T follicular helper cell (primary cell): ENCODE measurements at places on chromosomes 7 and 10.
A peak's percentile ranks its signal among the peaks of the same experiment; 100 is the strongest.

- DNase-seq: no peak
These were observed 76.6 kb downstream of the PTPRE start for GRCh38 chr10:127983344-127984100.

DNA sequence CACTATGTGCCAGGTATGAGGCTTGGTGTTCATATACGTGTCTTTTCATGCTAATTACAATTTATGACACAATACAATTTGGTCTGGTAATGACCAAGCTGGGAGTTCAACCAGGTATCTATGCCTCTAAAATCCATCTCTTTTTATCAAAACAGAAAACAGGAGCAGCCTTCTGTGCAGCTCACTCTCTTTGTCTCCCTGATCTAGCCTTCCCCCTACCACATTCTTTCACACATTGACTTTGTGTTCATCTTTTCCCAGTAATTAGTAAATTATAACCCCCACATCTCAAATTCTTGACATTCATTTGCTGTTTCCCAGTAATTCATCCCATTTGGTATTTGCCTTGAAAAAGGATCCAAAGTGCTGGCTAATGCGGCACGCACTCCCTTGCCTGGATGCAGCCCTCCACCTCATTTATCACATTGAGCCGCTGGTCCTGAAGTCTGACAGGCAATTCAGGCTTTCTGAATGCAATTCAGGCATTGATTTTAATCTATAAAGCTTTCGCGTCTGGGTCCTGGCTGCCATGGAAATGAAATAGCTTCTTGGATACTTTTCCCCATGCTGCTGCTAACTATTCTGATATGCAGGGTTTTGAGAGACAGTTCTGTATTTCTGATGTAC, 112.5 kb upstream of the ANKRD1 start:
- DNase-seq: no peak

- DNase-seq: no peak
These were observed 58.2 kb downstream of the TMEM270 start for GRCh38 chr7:73918926-73919693.

DNA sequence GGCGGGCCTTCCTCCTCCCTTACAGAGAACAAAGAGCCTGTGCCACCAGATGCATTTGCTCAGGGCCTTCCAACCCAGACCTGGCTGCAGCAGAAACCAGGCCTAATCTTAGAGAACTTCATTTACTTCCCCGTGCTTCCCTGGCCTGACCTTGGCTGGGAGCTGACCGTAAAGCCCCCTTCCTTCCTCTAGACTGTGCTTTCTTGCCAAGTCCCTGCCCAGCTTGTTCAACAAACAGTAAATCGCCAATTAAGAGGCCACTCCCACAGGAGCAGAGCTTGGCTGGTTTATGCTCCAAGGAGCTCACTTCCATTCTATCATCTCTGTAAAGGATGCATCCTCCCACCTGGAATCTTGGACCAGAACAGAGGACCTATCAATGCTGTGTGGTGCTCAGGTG, 110.9 kb downstream of the COL13A1 start:
- no peak for DNase-seq

GRCh38 chr10:79047875-79048638, 20.7 kb upstream of the ZMIZ1 start:
- no peak for DNase-seq

GRCh38 chr10:113103131-113103840, 153.2 kb downstream of the TCF7L2 start:
- no peak for DNase-seq

- DNase-seq: no peak
These were observed at the start of gene LOXL4 for GRCh38 chr10:98267894-98268693. LOXL4 (minus strand) TSS chr10:98268194; CDS start chr10:98263019, 5,175 bp downstream.

DNA sequence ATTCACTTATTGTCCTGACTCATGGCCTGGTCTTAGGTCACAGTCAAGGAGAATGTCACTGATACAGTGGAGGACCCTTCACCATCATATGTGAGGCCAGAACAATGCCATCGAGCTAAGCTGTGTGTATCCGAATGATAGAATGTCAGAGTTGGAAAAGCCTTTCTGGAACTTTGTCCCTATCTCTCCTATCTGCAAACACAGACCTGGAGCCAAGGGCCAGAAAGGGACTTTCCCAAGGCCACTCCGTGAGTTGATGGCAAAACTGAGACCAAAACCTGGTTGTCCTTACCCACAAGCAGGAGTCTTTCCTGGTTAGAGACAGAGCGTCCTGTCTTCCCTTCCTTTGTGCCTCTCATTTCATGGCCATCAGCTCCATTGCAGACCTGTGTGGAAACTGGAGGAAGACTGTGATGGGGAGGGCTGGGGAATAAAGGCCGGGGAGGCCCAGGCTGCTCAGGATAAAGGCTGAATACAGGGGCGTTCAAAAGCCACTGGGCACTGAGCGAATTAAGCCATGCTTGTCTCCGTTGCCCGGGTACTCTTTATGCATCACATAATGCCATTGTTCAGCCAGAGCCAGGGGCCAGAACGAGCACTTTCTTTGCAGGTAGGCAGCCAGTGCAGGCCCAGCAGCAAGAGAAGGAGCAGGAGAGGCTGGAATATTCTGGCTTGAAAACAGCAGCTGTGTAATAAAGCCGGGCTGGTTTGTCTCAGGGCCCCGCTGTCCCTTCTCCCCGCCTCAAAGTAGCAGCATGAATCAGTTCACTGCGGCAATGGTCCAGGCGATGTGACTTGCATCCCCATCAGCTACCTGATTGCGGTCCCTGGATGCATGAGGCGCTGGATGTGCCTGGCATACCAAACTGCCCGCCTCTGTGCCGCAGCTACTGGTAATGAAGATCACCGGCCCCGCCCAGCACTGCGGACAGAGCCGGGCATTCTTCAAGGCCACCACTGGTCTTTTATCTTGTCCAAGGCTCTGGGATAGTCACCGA, 143.0 kb downstream of the RPS24 start:
- DNase-seq: no peak

GRCh38 chr7:135933509-135934188, 43.5 kb downstream of the MTPN start:
- no peak for DNase-seq

DNA sequence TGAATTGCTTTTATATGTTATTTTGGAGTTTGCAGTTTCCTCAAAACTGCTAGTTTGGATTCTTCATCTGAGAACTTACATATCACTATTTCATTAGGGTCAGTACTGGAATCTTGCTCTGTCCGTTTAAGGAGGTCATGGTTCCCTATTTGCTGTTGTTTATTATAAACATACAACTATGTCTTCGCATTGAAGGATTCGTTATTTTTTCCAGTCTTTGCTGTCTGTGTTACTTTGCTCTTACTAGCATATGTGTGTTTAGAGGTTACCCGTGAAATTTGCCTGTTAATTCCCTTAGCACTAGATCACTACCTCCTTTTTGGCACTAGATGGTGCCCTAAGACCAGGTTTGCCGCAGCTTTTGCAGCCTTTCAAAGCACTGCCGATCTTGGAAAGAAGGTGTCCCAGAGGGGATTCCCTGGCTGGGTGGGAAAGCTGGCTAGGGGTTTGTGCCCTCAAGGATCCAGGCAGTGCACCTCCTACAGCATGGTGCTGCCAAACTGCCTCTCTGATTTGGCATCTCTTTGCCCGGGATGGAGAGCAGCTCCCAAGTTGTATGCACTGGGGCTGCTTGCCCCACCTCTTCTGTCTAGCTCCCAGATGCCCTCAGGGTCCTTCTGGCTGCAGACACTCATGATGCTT, 103.1 kb upstream of the APBB1IP start:
- peak; percentile 44 for DNase-seq
